OCI-LY7 (cell line): ENCODE measurements at places on chromosomes 12 and 14. TPM values are rescaled to one million over a fixed set of nuclear protein-coding genes. Genes with fewer than 3 reads are reported as not detected.

- DNase-seq, result no peak
Observed at GRCh38 chr14:23357261-23357660, 4.6 kb upstream of the SLC22A17 start.

- DNase-seq, result peak; percentile 49
Observed at GRCh38 chr14:56474419-56475022, 105.1 kb upstream of the TMEM260 start.

The DACT1 gene
- total RNA-seq, result not detected in 2 replicates

The PTPN6 gene
- total RNA-seq, result 110 and 116 TPM in 2 replicates
